RWPE1 (cell line): ENCODE measurements at places on chromosomes 2 and 18.

DNA sequence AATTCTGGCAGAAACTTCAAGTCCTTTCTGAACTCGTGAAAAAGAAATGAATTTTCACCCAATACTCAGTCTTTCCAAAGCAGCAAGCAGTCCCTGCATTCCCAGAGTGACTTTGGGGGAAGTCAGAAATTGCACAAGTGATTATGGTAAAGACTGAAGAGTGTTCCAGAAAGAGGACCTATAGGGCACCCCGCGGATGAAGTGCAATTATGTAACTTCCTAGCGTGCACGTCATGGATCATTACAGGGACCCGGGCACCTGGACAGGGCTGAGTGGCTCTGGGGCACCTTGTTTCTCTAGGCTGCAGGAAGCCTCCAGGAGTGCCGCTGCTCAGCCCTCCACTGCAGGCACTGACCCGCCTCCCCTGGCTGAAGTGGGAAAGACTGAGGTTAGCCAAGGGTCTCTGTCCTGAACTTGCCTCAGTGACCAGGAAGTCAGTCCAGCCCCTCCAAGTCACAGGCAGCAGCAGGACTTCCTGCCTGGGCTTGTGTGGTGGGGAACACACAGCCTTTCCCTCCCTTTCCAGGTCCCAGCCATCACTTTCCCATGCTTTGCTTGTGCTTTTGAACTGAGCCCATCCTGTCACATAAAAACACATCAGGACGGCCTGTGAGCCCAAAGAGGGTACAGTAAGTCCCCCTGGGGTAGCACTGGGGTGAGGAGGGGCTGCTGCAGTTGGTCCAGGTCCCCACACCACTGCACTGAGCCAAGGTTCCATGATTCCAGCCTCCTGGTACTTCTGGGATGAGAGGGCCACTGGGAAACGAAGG, 19.8 kb downstream of the TMEM185B start:
- DNase-seq: no peak

DNA sequence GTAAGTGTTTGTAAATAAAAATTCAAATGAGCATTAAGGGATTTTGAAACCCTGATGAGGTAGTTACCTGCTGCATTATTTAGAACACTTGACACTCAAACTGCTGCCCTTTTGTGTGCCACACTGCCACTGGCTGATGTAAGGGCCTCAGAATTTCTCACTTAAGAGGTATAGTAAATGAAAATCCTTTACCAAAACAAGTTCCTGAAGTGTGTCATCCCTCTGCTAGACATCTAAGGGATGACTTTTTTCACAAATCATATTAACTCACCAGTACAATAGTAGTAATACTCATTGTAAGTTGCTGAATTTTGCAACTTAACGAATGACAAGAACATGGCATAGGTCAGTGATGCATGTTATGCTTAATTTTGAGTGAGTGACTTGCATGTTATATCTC, 274.9 kb upstream of the UBE2E3 start:
- DNase-seq: no peak

GRCh38 chr2:43083710-43084698, 142.4 kb downstream of the ZFP36L2 start:
- DNase-seq: peak; percentile 84

DNA sequence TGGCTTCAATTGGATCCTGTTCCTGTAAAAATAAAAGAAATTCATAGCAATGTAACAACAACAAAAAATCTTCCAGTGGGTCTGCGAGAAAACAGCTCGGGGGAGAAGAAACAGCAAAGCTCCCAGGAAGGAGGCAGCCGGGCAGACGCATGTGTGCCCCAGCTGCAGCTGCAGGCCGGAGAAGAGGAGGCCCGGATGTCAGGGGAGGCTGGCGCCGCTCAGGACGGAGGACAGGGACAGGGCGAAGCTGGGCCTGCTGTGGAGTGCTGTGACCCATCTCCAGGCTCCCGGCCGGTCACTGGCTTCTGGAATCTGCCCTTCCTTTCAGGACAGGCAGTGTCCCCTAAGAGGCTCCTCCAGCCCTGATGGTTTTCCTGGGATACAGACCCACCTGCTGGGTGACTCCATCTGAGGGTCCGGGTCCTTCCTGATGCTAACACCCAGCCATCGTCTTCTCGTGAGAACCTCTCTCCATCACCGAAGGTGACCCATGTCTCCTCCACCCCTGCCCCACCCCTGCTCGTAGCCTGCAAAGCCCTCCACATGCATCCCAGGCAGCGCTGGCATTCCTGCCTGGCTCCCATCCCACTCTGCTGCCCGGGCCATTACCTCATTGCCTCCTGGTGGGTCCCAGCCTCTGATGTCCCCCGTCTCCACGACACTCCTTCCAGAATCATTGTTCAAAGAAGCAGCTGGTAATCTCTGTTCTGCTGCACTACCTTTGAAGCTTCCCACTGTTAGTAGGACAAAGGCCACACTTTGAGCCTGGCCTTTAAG, 145.4 kb upstream of the TWIST2 start:
- DNase-seq: no peak

DNA sequence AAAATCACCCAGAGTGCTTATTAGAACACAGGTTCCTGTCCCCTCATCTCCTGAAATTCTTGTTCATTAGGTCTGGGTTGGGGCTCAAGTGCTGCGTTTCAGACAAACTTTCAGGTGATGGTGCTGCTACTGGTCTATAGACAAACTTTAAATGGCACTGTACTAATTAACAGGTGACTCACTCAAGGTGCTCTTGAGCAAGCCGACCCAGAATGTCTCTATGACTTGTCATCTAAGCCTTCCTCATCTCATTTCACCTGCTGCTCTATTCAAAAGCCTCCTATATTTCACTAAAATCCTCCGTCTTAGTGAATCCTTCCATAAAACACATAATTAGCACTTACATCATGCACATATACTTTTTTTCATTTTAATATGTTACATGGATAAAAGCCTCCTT, 29.9 kb upstream of the STK39 start:
- DNase-seq: peak; percentile 21

GRCh38 chr2:42047488-42048298, at the start of gene PKDCC:
Gene PKDCC (plus strand): TSS chr2:42048021. CDS start chr2:42048200, 179 bp downstream.
- peak; percentile 61 for DNase-seq

DNA sequence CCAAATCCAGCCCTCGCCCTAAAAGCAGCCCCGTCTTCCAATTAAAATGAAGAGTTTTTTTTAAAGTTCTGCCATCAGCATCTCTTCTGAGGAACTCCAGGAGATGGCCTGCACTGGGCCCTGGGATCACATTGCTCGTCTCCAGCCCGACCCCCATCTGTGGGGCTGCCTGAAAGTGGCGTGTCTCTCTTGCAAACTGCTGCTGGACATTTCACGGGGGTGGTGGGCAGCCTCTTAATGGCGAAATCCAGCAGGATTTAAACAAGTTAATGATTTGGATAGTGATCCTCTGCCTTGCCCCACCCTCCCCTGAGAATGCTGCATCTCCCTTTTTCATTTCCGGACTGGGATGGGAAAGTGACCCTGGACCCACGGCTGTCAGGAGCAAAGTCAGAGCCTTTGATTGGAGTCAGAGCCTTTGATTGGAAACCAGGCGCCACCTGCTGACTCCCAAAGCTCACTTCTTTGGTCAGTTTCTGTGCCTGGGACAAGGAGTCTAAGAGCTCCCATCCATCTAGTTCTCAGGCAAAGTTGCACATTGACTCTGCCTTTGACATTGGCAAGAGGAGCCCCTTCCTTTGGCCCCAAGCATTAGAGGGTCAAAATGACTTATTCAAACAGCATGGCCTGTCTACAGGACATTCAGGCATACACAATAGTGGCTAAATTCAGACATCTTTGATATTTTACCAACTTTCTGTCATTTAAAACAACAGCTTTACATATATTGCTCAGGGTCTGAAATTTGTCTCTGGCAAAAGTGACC, 155.2 kb downstream of the SH3BP4 start:
- DNase-seq: peak; percentile 71

DNA sequence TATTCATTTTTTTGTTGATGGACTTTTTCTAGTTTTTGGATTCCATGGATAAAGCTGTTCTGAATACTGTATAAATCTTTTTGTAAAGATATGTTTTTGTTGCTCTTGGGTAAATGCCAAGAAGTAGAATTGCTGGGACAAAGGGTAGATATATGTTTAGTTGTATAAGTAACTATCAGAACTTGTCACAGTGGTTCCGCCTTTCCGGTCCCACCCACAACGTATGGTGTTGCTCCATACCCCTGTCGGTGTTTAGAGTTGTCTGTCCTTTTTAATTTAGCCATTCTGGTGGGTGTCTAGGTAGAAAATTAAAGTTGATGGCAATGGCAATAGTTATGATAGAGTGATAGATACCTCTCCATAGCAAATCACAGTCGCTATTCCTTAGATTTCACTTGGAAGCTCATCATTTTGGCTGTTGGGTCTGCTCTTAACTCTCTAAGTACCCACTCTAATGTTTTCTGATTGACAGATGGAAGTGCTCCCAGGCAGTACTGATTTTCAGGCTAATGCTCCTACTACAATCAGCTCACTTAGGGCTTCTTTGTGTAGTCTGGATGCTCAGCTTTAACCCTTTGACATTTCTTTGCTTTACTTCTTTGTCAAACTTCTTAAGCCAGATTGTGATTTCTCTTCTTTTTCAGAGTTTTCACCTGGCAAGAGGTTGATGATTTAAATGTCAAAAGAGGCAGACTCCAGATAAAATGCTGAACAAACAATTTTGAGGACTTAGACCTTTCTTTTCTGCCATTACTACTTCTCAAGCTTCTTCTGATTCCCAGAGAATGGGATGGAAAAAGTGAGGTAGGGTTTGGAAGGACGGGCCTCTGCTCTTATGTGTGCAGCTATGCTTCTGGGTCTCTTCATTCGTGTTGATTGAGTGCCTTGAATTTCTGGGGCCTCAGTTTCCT, 156.4 kb downstream of the AQP4 start:
- DNase-seq: no peak

- DNase-seq: no peak
Observed at GRCh38 chr2:235510318-235510717, 16.5 kb downstream of the AGAP1 start.

DNA sequence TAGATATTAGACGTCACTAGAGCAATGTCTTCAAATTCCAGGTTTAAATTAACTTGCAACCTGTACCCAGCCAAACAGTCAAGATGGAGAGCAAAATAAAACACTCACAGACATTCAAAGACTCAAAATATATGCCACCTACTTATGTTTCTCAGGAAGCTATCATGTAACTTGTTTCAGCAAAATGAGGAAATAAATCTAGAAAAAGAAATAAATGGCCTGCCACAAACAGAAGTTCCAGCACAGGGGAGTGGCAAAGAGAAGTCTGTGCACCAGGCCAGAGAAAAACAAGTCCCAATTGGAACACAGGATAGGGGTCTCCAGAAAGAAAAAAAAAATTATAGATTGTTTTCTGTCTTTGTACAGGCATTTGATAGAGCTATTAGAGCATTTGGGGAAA, 96.7 kb downstream of the LRP2 start:
- no peak for DNase-seq

DNA sequence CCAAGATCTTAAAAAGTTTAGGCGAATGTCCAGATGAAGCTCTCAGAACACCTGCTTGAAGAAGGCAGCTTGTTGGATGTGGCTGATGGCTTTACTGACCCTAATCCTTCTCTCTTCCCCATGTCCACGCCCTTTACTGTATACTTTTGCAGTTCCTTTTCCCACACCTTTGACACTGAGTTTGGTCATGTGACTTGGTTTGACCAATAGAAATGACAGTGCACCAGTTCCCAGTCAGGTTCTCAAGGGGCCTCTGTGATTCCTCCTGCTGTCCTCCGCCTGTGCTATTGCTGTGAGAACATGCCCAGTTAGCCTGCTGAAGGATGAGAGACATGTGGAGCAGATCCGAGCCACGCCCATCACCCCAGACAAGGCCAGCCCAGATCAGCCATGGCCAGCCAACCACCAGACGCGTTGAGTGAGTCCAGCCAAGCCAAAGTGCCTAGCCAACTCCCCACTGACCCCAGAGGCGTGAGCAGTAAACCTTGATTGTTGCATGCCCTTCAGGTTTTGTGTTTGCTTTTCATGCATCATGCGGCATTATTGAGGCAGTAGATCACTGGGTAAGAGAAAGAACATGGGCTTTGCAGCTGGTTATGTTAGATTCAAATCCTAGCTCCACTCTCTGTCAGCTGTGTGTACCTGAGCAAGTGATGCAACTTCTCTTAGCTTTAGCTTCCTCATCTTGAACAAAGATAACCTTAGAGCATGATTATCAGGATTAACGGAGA, 258.0 kb upstream of the SIX2 start:
- DNase-seq: no peak

DNA sequence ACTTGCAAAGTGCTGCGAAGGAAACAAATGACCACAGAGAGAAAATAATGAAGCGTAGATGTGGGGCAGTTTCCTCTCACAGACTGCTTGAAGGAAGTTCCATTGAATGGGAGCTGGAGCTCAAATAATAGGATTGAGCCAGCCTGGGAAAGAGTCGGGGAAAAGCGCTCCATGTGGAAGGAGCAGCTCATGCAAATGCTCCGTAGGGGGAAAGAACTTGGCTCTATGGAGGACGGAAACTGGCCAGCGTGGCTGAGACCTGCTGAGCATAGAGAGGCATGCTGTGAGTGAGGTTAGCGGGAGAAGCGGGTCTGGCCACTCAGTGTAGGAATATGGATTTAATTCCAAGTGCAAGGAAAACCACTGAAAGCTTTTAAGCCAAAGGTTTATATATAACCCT, 28.6 kb upstream of the VIT start:
- DNase-seq: no peak

DNA sequence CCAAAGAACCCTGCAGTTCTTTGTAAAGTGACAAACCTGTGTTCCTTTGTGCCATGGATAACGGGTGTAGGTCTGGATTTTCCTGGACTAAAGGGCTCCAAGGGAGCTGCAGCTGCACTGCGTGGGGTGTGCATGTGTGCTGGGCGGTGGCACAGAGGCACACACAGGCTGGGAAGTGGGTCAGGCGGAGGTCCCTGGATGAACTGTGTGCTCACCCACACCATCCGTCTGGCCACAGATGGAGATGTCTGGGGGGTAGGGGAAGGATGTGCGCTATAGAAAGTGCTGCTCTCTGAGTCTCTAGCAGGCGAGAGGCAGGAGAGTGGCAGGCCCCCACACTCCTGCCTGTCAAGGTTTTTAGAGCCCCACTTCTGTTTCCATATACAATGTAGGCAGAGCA, 137.2 kb downstream of the LOXHD1 start:
- no peak for DNase-seq

GRCh38 chr2:40165509-40165844, 286.4 kb downstream of the SLC8A1 start:
- DNase-seq: no peak

GRCh38 chr2:69639266-69639665, 4.3 kb downstream of the AAK1 start:
- DNase-seq: no peak

DNA sequence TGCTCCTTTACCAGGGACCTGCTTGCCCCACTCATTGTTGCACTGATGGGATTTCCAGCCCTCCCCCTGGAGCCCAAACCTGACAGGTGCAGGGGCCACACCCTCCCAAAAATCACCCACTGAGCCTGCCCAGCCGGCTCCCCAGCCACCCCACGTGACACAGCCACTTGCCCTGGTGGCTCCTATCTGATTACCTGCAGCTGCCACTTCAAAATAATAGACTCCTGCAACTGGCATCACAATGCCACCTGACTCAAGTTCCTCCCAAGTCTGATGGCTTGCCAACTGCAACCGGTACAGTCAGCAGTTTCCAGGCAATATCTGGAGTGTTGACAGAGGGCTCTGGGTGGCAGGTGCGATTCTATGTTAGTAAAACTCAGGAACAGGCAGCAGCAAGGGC, 66.2 kb downstream of the CRACDL start:
- DNase-seq: peak; percentile 28
